Subcutaneous preadipocyte (primary cell): ENCODE measurements at places on chromosomes 6 and 20. TPM values are rescaled to one million over a fixed set of nuclear protein-coding genes. Genes with fewer than 3 reads are reported as not detected.

FOXS1 gene
- total RNA-seq: not detected in 2 replicates

DHX16 gene
- total RNA-seq: 22.8 and 27.8 TPM in 2 replicates

SLC22A23 gene
- total RNA-seq: 14.0 and 15.6 TPM in 2 replicates

RBPJL gene
- not detected in 2 replicates for total RNA-seq

SFTA2 gene
- not detected in 2 replicates for total RNA-seq

GMPR gene
- 1.8 and 2.7 TPM in 2 replicates for total RNA-seq

ULBP1 gene
- 0.37 and 0.59 TPM in 2 replicates for total RNA-seq

HLA-DQA1 gene
- not detected in 2 replicates for total RNA-seq

SCAF8 gene
- 23.5 and 39.1 TPM in 2 replicates for total RNA-seq

PTCRA gene
- not detected in 2 replicates for total RNA-seq

FKBP5 gene
- total RNA-seq: 44.0 and 48.1 TPM in 2 replicates

NKAIN4 gene
- total RNA-seq: not detected in 2 replicates

GABRR2 gene
- 0.37 TPM in 1 of 2 replicates, not detected in the other for total RNA-seq
